Kidney epithelial cell (primary cell): ENCODE measurements at places on chromosomes 2 and 18.

- DNase-seq: no peak
Measured at GRCh38 chr2:182545420-182546167, 118.8 kb upstream of the PDE1A start.

DNA sequence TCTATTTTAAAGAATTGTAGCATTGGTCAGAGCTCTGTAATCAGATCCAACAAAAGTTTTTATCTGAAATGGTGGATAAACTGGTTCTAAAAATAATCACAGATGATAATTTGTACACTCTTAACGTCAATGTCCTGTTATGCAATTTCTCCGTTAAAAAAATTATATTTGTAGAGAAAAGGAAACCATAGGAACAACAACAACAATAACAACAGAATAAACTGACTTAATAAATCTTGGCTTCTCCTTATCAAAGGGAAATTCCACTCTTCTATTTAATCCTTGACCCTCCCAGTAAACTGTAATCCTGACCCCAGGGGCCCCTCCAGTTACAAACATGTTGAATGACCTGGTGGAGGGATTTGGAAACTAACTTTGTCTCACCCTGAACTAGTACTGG is 78.6 kb upstream of the ZFP36L2 start:
- DNase-seq: no peak

DNA sequence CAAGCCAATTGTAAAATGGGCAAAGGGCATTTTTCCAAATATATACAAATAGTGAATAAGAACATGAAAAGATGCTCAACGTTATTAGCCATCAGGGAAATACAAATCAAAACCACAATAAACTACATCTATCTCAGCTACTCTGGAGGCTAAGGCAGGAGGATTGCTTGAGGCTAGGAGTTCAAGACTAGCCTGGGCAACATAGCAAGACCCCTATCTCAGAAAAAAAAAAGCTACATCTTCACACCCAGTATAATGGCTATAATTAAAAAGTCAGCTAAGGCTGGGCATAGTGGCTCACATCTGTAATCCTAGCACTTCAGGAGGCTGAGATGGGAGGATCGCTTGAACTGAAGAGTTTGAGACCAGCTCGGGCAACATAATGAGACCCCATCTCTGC is 12.6 kb upstream of the NCL start:
- no peak for DNase-seq

GRCh38 chr18:11761553-11761952 is 72.5 kb downstream of the GNAL start:
- no peak for DNase-seq

DNA sequence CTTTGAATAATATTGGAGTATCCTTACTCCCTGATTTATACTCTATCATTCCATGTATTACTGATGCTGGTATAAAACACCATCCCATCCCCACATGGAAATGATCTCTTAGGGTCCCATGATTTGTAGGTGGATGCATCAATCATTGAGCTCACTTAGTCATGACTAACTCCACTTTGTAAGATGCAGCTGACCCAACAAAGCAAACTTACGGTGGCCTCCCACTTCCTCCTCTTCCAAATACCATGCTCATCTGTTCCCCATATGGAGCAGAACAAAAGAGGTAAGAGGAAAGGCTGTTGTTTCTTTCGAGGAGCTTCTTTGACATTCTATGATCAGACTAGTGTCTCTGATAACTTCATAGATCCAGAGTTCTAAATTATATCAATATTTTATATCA is 640.2 kb upstream of the SLC39A10 start:
- no peak for DNase-seq

DNA sequence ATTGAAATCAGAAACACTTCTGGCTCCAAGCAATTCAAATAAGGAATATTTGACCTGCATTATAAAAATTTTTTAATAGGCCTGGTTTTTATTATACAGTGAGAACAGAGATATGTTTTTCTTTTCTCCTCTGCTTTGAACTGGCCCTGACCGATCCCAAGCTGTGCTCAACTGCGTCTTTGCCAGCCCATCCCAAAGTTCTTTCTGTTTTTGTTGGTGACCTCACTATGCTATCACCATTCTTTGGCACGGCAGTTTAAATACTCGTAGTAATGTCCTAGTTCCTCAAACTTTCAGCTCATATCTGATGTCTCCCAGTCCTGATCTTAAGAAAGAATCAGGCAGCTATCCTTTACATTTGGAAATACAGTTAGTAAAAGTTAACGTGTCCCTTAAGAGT is 42.3 kb upstream of the NETO1 start:
- DNase-seq: no peak

GRCh38 chr2:105870858-105871257 is 126.1 kb downstream of the NCK2 start:
- no peak for DNase-seq

DNA sequence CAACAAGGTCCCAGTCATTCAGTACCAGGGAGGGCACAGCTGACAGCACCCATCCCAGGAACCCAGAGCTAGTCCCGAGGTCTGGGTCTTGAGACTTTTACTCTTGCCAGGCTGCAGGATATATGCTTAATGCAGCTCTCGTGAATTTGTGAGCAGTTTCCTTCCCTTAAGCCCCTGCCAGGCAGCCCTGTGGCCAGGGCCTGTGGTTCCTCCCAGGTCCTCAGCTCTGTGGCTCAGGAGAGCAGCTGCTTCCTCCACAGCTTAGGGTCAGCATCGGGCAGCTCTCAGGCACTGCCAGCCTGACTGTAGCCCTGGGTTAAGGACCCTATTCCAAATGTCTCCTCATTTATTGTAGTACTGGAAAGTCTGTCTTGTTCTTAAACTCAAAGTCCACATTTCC is 1384.8 kb downstream of the RPIA start:
- DNase-seq: no peak

DNA sequence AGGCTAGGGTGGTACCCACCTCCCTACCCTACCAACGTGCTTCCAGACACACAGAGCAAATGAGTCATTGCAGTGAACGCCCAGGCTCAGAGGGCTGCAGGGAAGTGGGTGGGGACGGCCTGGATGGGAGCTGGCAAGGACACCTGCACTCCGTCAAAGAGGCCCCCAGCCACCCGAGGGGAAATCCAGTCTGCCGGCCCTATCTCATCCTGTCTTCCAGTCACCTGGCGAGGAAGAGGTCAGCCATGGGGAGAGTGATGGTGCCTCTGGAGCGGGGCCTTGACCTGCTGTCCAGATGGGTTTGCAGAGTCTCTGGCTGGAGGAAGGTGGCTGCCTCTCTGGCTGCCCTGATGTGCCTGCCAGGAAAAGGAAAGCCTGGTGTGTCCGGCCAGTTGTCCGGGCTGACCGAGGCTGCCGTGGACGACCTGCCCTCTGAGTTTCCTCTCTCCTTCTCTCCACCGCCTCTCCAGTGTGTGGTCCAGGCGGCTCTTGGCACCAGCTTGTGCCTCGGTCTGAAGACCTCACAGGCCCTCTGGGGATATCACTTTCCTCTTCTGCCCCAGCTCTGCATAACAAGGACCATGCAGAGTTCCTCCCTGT is 209.7 kb upstream of the COPS8 start:
- DNase-seq: no peak

DNA sequence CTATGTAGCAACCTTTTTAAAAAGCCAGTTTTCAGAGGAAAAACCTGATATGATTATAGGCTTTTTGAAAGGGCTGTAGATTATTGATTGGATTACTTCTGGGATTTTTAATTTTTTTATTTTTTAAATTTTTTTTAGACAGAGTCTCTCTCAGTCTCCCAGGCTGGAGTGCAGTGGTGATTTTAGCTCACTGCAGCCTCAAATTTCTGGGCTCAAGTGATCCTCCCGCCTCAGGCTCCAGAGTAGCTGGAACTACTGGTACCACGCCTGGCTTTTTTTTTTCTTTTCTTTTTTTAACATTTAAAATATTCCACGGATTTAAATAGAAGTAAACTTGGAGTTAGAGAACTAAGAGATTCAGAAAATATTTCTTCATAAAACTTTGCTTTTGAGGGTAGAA is 1.2 kb downstream of the MRPL19 start:
- DNase-seq: no peak

DNA sequence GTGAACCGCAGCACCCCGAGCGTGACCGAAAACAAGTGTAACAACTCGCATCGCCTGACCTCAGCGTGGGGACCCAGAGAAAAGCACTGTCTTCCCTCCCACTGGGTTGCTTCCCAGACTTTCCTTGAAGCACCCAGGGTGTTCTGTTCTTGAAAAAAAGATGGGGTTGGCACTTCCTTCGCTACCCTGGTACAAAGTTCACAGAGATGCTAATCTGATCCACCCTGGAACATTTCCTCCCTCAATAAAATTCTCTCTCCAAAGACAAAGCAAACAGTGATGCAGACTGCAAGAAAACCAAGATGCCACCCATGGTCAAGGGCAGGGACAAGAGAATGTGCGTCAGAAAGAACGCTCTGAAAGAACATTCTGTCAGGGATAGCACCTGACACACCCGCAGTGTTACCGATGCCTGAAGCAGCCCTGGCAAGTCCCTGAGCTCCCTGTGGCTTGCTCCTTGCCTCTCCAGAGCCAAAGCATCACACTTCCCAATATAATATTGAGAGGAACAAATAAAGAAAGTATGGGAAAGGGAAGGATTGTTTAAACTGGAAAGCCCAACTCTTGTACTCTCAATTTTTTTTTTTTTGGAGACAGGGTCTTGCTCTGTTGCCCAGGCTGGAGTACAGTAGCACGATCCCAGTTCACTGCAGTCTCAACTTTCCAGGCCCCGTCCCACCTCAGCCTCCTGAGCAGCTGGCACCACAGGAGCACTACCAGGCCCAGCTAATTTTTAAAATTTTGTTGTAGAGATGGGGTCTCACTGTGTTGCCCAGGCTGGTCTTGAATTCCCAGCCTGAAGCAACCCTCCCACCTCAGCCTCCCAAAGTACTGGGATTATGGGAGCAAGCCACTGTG is 70.7 kb downstream of the TBC1D8 start:
- DNase-seq: no peak

DNA sequence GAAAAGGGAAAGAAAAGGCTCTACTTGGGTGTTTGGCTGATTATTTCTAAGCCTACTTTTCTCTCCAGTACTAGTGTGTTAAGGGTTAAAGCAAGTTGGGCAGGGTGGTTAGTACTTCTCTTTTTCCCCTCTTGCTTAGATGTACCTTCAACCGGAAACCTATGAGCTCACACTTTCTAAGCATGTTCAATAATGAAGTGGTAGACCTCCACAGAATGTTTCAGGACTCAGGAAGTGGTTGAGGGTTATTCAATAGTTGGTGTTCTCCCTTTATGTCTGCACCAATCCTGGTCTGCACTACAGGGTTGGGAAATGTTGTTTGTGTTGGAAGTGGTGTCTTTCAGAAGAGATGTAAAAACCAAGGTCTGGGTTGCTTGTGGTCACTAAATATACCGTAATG is 137.1 kb downstream of the ZEB2 start:
- no peak for DNase-seq

DNA sequence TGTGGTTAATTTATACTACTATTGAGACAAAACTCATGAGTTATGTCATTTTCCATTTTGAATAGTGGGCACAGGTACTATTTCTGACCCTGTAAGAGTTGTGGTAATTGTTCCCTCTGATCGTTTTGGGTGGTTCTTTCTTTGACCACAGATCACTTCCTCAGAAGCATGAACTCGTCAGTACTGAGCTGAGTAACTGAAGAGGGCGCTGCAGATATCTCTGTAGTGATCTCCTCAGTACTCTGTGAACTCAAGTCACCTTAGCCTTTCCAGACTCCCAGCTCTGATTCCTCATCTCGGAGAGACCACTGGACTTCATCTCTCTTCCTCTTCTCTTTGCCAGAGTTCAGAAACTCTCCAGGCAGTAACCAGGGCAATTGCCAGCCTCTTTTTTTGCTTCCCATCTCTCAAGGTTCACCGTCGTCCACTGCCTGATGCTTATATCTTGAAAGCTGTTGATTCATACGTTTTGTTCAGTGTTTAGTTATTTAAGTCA is 9.4 kb upstream of the IL1RL1 start:
- no peak for DNase-seq

GRCh38 chr2:32068-32467 is 14.2 kb downstream of the FAM110C start:
- no peak for DNase-seq

- no peak for DNase-seq
Measured at GRCh38 chr2:227163485-227163997, 464 bp downstream of the COL4A4 start.

DNA sequence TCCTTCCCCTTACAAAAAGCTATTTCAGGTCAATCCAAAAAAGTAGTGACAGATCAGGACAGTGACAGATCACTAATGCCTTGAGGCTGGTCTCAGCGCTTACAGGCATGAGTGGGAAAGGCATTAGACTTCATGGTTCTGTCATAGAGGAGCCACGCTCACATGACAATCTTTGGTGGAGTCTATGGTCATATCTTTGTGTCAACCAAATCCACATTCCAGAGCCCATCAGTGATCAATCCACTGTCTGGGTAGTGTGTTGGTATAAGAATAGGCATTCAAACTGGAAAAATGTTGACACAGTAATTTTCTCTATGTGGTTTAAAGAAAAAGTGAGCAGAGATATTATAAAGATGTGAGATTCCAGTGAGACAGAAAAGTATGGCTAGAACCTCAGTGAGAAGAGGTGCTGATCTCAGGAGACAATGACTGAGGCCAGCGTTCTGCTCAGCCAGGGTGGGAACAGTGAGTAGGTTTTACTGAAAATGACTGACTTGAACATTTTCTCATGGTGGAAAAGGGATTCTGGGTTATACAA is 215.0 kb downstream of the IRS1 start:
- DNase-seq: no peak

DNA sequence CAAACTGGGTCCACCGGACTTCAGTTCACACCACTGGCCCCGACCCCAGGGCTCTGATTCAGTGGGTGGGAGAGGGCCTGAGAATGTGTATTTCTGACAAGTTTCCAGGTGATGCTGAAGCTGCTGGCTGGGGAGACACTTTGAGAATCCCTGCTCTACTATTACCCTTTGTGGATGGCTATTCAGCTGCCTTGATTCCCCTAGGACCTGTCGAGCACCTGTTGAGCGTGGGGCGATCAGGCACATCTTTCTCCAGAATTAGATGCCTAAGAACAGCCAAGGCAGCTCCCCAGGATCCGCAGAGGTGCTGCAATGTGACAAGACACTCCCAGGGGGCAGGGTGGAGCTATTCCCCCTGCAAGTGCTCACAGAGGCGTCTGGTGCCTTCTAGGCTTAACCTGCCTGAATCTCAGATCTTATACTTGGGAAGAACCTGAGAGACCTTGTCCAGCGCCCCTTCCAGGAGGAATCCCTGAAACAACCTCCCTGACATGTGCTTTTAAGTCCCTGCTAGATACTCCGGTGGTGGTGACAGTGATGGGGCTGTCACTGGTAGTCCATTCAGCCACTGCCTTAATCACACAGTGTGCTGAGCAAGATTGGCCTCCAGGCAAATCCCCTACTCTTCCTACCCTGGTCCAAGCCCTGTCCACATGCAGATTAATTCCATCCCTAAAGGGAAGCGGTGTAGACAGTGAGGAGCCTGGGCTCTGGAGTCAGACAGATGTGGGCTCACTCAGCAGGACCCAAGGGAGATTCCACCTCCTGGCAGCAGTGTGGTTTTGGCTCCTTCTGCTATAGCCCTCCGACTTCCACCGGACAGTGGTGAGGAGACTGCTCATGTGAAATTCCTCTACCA is 43.4 kb upstream of the OTOF start:
- no peak for DNase-seq

- no peak for DNase-seq
Measured at GRCh38 chr2:195330513-195330956, 326.5 kb upstream of the SLC39A10 start.
